Fibroblast of lung (primary cell): ENCODE measurements at places on chromosomes 6 and 20. TPM values are rescaled to one million over a fixed set of nuclear protein-coding genes. Genes with fewer than 3 reads are reported as not detected.

DNA sequence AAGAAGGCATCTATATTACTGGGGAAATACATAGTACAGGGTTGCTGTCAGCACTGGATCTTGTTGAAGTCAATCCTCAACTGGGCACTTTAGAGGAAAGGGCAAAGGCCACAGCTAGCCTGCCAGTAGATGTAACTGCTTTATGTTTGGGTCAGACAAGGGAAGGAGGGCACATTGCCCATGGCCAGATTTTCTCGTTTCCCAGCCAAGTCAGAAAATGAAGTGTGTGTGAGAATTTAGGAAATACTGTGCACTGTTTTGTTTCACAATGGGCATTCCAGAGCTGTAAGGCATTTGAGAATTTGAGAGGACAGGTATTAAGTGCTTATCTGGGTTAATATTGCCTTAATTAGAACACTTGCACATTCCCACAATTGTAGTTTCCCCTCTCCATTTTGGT, 183.9 kb upstream of the MCHR2 start:
- DNase-seq = peak; percentile 25
- no peaks in the 10 kb centered on the region for H3K27me3 ChIP-seq
- no peaks in the 10 kb centered on the region for H3K36me3 ChIP-seq

DNA sequence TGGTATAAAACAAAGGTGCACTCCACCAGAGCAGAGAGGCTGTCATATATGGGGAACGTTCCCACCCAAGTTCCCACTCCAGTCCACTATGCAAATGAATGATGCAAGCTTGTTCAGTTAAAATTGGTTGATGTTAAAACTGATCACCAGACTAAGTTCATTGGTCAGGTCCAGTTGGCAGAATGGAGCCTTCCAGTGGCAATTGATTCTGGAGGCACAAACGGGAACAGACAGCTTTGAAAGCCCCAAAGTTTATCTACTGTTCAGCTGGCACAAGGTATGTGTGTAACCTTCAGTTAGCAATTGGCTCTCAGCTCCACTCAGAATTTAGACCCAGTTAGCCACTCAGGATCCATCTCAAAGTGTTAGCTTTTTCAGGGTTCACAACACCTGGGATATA, 119.4 kb upstream of the CEP85L start:
- H3K4me1 ChIP-seq = no peaks in the 10 kb centered on the region
- no peak overlapping the region for H3K4me3 ChIP-seq
- no peaks in the 10 kb centered on the region for H3K36me3 ChIP-seq
- no peak for DNase-seq
- no peak overlapping the region for H3K27ac ChIP-seq

NFS1 gene
- 31.7 and 36.5 TPM in 2 replicates for total RNA-seq

SLC35D3 gene
- not detected in 2 replicates for total RNA-seq

MAP7 gene
- total RNA-seq = 0.77 and 1.5 TPM in 2 replicates

C20orf96 gene
- 3.9 and 4.8 TPM in 2 replicates for total RNA-seq

CST2 gene
- not detected in 2 replicates for total RNA-seq

RCAN2 gene
- total RNA-seq = 5.6 and 11.7 TPM in 2 replicates

TRIM38 gene
- 14.4 and 14.5 TPM in 2 replicates for total RNA-seq
